ENCODE measurements at places on chromosomes 13 and 19. TPM values are rescaled to one million over a fixed set of nuclear protein-coding genes. Genes with fewer than 3 reads are reported as not detected.
A peak's percentile ranks its signal among the peaks of the same experiment; 100 is the strongest.

- no peak for DNase-seq
Observed at GRCh38 chr13:107102676-107103075, 534.7 kb upstream of the ARGLU1 start.

DNA sequence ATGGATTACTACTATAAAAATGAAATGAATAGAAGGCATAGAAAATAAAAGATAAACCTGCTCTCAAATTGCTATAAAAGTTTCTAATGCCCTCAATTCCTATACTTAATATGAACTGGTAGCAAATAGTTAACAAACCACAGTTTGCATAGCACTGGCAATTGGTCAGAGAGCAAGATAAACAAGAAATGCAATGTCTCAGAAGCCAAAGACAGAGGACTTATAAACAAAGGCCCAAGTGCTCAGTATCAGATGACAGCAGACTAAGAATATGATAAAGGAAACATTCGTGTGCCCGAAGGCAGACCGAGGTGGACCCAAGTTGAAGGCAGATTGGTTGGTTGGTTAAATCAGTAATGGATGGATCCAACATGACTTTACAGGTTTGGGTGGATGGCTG lies 50.6 kb downstream of the IPO5 start:
- no peak for DNase-seq

NLRP4 gene
- not detected for polyA plus RNA-seq

GRCh38 chr13:75146436-75146835 lies 335.5 kb downstream of the TBC1D4 start:
- DNase-seq = no peak

TLE6 gene
- 0.58 TPM for polyA plus RNA-seq

- DNase-seq = peak; percentile 76
Observed at GRCh38 chr13:43686557-43686956, 100.2 kb downstream of the ENOX1 start.

DNA sequence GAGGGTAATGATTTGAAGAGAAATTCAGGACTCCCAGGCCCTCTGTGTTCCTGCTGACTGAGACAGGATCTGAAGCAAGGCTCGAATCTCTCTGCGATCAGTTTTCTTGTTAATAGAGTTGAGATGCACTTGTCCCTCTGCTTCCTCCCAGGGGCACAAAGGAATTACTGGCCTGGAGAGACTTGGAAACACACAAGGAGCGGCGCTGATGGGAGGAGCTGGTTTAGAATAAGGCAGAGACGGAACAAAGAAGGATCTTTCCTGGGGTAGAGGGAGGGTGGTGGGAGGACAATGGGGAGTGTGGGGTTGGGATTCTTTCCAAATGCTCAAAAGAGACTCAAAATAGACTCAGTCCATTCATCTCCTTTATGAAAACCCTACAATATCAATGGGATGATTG lies 719.1 kb downstream of the UQCRFS1 start:
- no peak for DNase-seq

ZNF20 gene
- polyA plus RNA-seq = 2.6 TPM

DNA sequence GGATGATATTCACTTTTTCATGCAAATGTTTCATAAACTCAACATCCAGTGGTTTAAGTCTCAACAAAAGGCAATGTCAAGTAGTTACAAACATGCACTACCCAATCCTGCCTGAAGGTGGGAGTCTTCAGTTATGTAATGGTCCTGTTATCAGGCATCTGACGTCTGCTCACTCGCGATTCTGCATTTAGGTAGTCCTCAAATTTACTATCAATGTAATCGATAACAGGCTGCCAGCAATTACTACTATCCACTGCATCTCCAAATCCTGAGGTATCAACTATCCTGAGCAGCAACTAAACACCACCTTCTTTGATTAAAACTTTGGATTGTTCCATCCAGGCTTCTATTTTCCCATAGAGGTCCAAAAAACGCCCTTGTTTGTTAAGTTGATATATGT lies 51.2 kb downstream of the NLRP12 start:
- peak; percentile 33 for DNase-seq
